ENCODE measurements at places on chromosomes 4 and X.

- no peaks in the 10 kb centered on the region for H3K27me3 ChIP-seq
- no peaks in the 10 kb centered on the region for H3K36me3 ChIP-seq
- H3K4me1 ChIP-seq = peaks cover 15% of the 10 kb centered on the region
- H3K27ac ChIP-seq = no peak overlapping the region
- H3K4me3 ChIP-seq = no peak overlapping the region
- no peak for DNase-seq
Observed at GRCh38 chrX:133583825-133584224, 168.5 kb upstream of the GPC4 start.

DNA sequence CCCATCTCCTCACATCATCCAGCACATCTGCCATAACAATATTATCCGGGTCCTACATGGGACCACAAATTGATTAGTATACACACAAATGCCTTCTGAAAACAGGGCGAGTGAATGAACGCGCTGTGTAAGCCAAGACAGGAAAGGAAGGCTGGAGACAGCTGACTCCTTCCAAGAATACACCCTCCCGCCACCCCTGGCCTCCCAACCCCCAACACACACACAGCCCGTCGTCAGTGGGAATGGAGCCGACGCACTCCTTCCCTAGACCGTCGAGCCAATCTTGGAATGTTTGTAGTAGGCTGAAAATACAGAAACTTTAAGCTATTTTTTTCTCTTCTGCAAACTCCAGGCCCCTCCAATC lies 319 bp upstream of the MAGEH1 start:
- no peak overlapping the region for H3K27ac ChIP-seq
- H3K27me3 ChIP-seq = no peaks in the 10 kb centered on the region
- H3K36me3 ChIP-seq = no peaks in the 10 kb centered on the region
- H3K4me1 ChIP-seq = no peaks in the 10 kb centered on the region

DNA sequence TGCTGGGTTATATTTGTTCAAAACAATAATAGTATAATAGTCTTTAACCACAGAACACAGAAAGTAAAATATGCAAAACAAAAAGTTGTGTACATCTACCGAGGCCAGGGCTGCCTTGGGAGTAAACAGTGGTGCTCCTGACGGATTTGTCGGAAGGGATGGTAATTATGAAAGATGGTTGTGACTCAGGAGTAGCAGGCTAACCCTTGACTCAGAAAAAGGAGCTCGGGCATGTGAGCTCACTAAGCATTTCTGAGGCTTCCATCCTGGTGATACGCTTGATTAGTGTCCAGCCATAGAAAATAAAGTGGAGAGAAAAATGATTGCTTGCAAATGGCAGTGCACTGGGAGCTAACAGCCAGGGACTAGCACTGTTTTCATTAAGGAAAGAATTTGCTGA lies 53.2 kb upstream of the SPANXB1 start:
- H3K4me3 ChIP-seq = no peak overlapping the region
- DNase-seq = no peak
- no peak overlapping the region for H3K27ac ChIP-seq
- no peaks in the 10 kb centered on the region for H3K27me3 ChIP-seq
- no peaks in the 10 kb centered on the region for H3K36me3 ChIP-seq
- no peaks in the 10 kb centered on the region for H3K4me1 ChIP-seq

GRCh38 chrX:47316276-47317025 lies 53.9 kb upstream of the ZNF157 start:
- no peaks in the 10 kb centered on the region for H3K4me1 ChIP-seq
- no peak overlapping the region for H3K4me3 ChIP-seq
- H3K27me3 ChIP-seq = no peaks in the 10 kb centered on the region
- DNase-seq = no peak

- no peak overlapping the region for H3K27ac ChIP-seq
- H3K36me3 ChIP-seq = no peaks in the 10 kb centered on the region
- no peaks in the 10 kb centered on the region for H3K4me1 ChIP-seq
- no peak overlapping the region for H3K4me3 ChIP-seq
- DNase-seq = no peak
Observed at GRCh38 chr4:77593101-77593500, 12.5 kb upstream of the CXCL13 start.

GRCh38 chr4:169615467-169616106 lies 3.2 kb upstream of the NEK1 start:
- no peak overlapping the region for H3K4me3 ChIP-seq
- DNase-seq = no peak
- H3K27ac ChIP-seq = no peak overlapping the region
- H3K27me3 ChIP-seq = no peaks in the 10 kb centered on the region
- peaks cover 10% of the 10 kb centered on the region for H3K4me1 ChIP-seq

DNA sequence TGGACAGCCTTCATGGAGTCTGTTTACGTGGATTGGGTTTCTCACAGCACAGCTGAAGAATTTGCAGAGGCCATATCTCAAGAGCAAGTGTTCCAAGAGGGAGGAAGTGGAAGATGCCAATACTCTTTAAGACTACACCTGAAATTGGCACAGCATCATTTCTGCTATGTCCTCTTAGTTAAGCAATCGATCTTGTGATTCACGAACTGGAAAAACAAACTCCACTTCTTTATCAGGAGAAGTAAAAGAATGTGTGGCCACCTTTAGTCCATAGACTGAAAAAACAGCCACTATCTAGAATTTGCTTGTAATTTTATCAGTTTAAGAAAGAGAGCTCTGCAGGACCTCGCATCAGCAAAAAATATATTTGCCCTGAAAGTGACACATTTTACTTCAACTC lies 473.1 kb upstream of the ATOH1 start:
- H3K4me1 ChIP-seq = no peaks in the 10 kb centered on the region
- no peak for DNase-seq
- H3K36me3 ChIP-seq = no peaks in the 10 kb centered on the region
- H3K4me3 ChIP-seq = no peak overlapping the region

GRCh38 chr4:913280-913618 lies 18.9 kb downstream of the GAK start:
- no peak overlapping the region for H3K27ac ChIP-seq
- DNase-seq = peak; percentile 2
- H3K36me3 ChIP-seq = no peaks in the 10 kb centered on the region
- H3K4me3 ChIP-seq = no peak overlapping the region
- no peaks in the 10 kb centered on the region for H3K4me1 ChIP-seq
- no peaks in the 10 kb centered on the region for H3K27me3 ChIP-seq

GRCh38 chrX:153573984-153574383 lies 25.0 kb downstream of the CCNQ start:
- no peak overlapping the region for H3K27ac ChIP-seq
- no peaks in the 10 kb centered on the region for H3K4me1 ChIP-seq
- H3K27me3 ChIP-seq = no peaks in the 10 kb centered on the region
- H3K36me3 ChIP-seq = no peaks in the 10 kb centered on the region

- no peak overlapping the region for H3K27ac ChIP-seq
- no peak overlapping the region for H3K4me3 ChIP-seq
- H3K4me1 ChIP-seq = no peaks in the 10 kb centered on the region
- H3K36me3 ChIP-seq = no peaks in the 10 kb centered on the region
Observed at GRCh38 chr4:187780070-187780469, 215.5 kb upstream of the ZFP42 start.

DNA sequence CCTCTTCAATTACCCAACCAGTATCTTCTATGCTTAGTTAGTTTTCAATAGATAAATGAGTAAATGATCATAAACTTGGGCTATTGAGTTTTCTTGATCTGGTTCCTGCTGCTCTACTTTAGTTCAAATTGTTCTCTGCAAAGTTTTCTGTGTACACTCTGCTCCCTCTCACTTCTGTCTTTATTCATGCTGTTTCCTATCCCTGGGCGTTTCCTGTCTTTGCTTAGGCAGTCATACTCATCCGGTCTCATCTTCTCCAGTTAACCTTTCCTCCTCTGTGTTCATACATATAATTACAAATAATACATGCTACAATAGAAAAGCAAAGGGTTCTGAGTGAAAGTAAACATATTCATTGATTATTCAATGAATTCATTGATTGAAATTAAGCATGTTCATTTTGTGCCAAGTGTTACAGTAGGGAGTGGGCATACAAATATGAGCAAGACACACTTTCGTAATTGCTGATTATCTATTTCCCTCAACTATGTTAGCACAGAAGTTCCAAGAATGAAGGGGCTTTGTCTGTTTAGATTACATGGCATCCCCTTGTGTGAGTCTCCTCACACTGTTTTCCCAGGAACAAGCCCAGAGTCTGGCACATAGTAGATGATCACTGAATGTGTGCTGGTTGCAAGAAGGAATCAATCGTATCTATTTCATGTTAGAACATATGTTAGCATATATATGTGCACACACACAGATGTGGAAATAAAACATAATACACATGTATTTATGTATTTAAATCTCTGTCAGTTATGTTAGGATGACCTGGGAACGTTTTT lies 1.1 kb downstream of the RAB39B start:
- H3K27me3 ChIP-seq = no peaks in the 10 kb centered on the region
- no peak overlapping the region for H3K4me3 ChIP-seq
- H3K36me3 ChIP-seq = no peaks in the 10 kb centered on the region
- H3K27ac ChIP-seq = no peak overlapping the region
- DNase-seq = no peak

DNA sequence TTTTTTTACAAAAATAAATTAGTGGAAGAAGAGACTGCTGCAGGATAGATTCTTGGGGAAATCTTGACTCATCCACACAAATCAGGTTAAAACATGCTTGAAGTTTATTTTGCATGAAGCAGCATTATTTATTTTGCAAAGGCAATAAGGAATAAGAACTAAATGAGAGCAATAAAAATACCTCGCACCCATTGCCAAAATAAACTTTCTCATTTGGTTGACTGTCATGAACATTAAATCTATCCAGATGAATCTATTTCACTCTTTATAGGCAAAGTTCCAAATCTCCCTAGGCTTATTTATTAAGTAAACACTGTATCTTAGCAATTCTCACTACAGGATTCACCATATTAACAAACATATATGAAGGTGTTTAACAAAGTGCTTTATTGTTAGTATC lies 58.9 kb downstream of the HOPX start:
- no peak overlapping the region for H3K27ac ChIP-seq
- no peaks in the 10 kb centered on the region for H3K36me3 ChIP-seq
- no peaks in the 10 kb centered on the region for H3K4me1 ChIP-seq
- H3K4me3 ChIP-seq = no peak overlapping the region
- no peaks in the 10 kb centered on the region for H3K27me3 ChIP-seq
- DNase-seq = no peak

GRCh38 chr4:55807556-55807955 lies 12.0 kb upstream of the EXOC1L start:
- no peak overlapping the region for H3K4me3 ChIP-seq
- no peaks in the 10 kb centered on the region for H3K4me1 ChIP-seq
- no peak for DNase-seq
- no peaks in the 10 kb centered on the region for H3K36me3 ChIP-seq
- no peak overlapping the region for H3K27ac ChIP-seq

DNA sequence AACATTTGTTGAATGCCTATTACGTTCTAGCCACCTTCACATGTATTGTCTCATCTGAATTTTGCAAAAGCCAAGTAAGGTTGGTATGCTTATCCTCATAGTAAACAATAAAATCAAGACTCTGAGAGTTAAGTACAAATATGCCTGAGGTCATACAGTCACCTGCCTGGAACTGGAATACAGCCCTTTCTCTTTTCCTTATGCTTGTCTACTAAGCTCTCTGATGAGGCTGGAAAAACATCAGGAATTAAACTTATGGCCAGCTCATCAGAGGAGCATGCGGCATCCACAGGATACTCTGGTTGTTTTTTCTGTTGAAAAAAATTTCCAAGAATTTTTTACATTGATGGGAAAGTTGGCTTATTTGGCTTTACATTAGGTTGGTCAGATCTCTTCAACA lies 35.5 kb downstream of the NCAPG start:
- no peaks in the 10 kb centered on the region for H3K27me3 ChIP-seq
- H3K4me3 ChIP-seq = no peak overlapping the region
- no peak for DNase-seq
- H3K36me3 ChIP-seq = no peaks in the 10 kb centered on the region

DNA sequence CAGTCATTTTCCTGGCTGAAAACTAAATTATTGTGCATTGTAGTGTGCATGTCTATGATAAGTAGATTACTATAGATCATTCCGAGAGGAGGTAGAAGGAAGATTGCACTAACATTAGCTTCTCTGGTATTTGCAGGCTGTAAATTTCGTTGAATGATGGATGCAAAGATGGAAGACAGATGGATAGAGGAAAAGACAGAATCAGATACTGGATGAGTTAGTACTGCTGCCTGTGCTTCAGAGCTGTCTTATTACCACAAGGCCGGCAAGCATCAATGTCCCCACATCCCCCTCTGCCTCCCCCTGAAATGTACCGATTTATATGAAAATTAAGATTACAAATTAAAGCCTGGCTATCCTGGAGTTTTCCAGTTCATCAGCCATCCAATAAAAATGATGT lies 17.7 kb downstream of the NAA11 start:
- H3K4me3 ChIP-seq = no peak overlapping the region
- no peaks in the 10 kb centered on the region for H3K4me1 ChIP-seq
- no peak overlapping the region for H3K27ac ChIP-seq
- H3K27me3 ChIP-seq = no peaks in the 10 kb centered on the region

DNA sequence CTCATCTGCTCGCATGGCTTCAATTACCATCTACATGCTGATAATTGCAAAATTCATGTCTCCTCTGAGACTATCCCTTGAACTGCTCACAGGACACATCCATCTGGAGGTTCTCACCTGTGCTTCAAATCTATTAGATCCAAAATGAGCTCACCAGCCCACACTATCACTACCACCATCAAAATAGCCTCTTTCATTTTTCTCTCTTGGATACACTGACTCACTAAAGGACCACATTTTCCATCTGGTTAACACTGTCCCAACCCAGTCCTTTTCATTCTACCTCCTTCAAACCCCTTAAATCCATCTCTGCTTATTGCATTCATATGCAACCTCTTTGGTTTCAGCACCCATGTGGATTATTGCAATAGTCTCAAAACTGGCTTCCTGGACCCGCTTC lies 497.6 kb downstream of the MID1IP1 start:
- H3K27ac ChIP-seq = no peak overlapping the region
- no peaks in the 10 kb centered on the region for H3K36me3 ChIP-seq
- no peaks in the 10 kb centered on the region for H3K27me3 ChIP-seq
- no peak overlapping the region for H3K4me3 ChIP-seq
- no peaks in the 10 kb centered on the region for H3K4me1 ChIP-seq

DNA sequence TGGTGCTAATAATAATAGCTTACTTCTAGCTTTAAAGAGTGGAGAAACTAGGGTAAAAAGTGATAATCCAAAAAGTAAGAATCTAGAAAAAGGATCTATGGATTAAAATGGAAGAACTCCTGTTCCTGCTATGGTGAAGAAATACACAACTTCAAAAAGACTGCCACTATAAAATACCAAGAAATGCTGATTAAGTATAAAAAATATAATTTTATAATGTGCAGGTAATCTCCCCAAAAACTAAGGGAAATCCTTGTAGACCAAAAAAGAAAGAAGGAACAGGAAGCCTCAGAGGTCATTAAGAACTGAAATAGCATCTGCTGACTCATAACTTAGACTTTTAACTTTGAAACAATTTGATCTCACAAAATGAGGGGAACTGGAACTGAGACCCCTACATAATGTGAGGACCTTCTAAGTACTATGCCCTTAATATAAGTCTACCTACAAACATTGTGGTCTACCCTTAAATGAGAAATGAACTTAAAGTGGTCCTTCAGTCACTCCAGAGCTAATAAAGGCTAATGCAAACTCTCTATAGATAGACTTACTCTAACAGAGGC lies 50.6 kb upstream of the SRPX start:
- no peak for DNase-seq
- H3K4me1 ChIP-seq = peaks cover 8% of the 10 kb centered on the region
- no peaks in the 10 kb centered on the region for H3K27me3 ChIP-seq
- H3K36me3 ChIP-seq = no peaks in the 10 kb centered on the region
- no peak overlapping the region for H3K27ac ChIP-seq
- H3K4me3 ChIP-seq = no peak overlapping the region
